Cardiac muscle cell (in vitro differentiated cells and primary cell): ENCODE measurements at places on chromosomes 7 and 10. TPM values are rescaled to one million over a fixed set of nuclear protein-coding genes. Genes with fewer than 3 reads are reported as not detected.

Gene NANOS1
- 1.0 and 1.5 TPM in 2 replicates for total RNA-seq

Gene EMX2
- total RNA-seq, result not detected in 2 replicates

Gene CDCA7L
- 31.1 and 61.1 TPM in 2 replicates for total RNA-seq

GRCh38 chr7:54783952-54784351 lies 24.9 kb upstream of the SEC61G start:
- no peak for DNase-seq

Gene MYPN
- 3.9 and 5.3 TPM in 2 replicates for total RNA-seq

Gene PITRM1
- total RNA-seq, result 54.3 and 59.3 TPM in 2 replicates

DNA sequence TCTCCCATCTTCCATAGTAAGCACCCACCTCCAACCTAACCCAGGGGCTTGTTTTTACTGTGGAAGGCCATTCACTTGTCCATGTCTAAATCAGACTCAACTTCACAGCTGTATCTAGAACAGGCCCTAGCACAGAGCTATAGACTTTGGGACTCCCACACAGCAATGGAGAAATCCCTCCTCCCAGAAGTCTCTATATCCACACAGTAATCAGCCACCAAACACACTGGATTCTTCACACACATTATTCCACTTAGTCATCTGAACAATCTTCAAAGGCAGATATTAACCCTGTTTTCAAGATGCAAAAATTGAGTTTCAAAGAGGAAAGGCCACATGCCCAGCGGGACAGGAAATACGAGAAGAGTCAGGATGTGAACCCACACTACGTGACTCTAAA lies 81.8 kb downstream of the MALSU1 start:
- DNase-seq, result no peak

DNA sequence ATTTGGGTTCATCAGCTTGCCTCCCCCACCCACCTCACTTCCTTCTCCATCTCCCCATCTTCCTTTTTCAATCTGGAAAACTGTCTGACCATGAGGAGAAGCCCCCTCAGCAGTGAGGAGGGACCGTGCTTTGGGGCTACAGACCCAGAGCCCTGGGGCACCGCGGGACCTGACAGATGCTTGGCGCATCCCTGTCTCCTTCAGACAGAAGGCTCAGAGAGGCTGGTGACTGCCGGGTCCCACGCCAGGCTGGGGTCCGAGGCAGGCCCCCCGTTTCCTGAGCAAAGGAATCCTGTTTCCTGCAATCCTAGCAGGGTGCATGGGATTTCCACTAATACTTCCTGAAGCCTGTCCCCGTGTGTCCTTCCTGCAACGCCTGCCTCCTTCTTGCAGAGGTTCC lies 147.0 kb downstream of the FANK1 start:
- DNase-seq, result no peak

- DNase-seq, result no peak
Observed at GRCh38 chr7:5230265-5231067, 40.4 kb downstream of the WIPI2 start.

DNA sequence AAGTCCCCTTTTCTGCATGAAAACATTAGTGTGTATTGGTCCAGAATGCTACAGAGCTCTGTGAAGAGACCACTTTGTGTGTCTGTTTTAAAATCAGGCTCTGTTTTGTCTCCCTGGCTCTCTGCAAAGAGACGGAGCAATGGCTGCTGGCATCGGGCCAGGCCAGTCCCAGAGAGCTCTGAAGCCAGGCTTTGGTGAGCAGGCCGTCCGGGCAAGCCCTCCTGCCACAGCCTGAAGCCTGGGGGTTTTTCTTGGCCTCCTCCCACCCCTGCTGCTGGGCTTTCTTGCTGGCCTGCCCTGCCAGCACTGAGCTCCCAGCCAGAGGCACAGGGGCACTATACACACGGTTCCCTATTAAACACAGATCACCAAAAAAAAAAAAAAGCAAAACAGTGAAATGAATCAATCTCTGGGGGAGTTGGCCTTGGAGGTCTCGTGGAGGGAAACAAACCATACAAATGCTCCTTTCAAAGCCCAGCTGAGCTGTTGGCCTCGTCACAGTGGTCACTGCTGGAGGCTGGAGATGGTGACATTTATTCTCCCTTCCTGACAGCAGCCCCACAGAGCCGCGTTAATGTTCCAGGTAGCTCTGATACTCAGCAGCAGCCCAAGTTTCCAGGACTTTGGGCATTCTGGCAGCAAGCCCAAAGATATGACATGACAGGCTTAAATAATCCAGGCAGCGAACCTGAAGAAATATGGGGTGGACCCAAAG lies 237.2 kb downstream of the TCF7L2 start:
- peak; percentile 86 for DNase-seq

- no peak for DNase-seq
Observed at GRCh38 chr10:28652703-28653102, 24.6 kb upstream of the BAMBI start.

GRCh38 chr10:33617381-33618080 lies 283.1 kb upstream of the NRP1 start:
- DNase-seq, result peak; percentile 49

DNA sequence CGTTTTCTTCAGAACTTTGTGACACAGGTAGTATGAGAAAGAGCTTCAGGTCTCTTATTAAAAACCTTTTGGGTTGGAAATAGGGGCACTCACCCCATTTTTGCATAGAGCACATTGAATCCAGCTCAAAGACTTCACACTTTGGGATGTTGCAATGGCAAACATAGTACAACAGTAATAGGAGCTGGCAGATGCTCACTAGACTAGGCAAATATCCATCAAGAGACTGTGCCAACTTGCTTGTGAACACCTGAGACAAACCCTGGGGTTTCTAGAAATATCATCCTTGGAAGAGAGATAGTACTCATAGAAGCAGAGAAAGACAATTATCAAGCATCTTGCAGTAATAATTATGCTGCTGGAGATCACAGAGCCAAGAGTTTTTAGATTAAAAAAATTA lies 280.0 kb downstream of the CACNA2D1 start:
- DNase-seq, result no peak

Gene AGK
- 25.6 and 32.0 TPM in 2 replicates for total RNA-seq

DNA sequence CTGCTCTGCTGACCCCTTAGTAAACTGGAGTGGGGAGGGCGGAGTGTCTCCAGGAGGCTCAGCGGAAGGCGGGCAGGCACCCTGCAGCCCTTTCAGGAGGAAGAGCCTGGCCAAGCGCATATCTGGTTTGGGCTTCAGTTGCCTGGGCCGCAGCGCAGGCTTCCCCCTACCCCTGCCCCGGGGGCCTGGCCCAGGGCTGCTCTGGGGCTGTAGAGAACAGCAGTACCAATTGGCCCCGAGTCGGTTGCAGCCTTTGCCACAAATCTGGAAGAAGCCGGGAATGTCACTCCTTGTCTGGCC lies 28.1 kb upstream of the JAKMIP3 start:
- no peak for DNase-seq

DNA sequence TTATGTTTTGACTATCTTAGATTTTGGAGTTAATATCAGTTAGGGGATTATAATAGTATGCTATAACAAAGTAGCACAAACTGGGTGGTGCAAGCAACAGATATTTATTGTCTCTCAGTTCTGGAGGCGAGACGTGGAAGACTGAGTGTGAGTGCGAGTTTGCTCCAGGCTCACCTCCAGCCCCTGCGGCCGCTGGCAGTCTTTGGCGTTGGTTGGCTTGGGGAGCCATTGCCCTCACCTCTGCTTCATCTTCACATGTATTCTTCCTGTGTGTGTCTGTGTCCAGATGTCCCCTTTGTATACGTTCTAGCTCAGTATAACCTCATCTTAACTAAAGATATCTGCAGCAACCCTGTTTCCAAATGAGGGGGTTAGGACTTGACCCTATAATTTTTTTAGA lies 343.9 kb upstream of the COBL start:
- DNase-seq, result no peak

Gene PRPS1L1
- total RNA-seq, result not detected in 2 replicates

DNA sequence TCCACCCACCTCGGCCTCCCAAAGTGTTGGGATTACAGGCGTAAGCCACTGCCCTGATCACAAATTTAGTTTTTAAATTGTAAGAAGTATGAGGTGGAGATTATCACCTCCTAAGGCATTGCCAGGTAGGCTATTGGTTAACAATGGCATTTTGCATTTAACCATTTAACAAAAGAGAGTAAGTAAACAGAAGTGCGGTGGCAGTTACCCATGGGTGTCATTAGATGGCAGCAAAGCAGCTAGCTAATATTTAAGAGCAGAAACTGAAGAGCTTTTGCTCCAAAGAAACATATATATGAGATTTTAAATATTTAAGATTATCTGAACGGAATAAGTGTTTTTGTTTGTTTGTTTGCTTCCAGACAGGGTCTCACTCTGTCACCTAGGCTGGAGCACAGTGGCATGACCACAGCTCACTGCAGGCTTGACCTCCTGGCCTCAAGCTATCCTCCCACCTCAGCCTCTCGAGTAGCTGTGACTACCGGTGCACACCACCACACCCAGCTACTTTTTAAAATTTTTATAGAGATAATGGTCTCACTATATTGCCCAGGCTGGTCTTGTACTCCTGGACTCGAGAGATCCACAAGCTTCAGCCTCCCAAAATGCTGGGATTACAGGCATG lies 325.5 kb upstream of the C7orf33 start:
- DNase-seq, result peak; percentile 66

DNA sequence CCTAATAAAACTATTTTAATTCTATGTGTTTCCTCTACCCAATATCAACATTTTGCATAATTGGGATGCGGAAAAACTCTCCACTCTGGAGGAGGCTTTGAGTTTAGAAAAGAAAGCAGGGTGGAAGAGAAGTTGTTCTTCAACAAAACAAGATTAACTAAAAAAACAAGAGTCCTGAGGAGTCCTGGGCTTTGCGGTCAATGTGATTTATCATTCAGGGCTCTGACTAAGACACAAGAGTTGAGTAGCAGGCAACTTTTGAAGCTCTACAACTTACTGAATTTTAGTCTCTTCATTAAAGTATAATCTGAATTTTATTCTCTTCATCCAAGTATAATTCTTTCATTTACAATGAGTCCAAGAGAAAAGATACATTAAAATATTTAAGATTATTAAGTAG lies 18.3 kb upstream of the TMEM26 start:
- DNase-seq, result no peak

Gene PPP3CB
- total RNA-seq, result 22.6 and 45.2 TPM in 2 replicates

- DNase-seq, result peak; percentile 19
Observed at GRCh38 chr10:87864496-87865059, 1.2 kb downstream of the PTEN start.

Gene ANXA8L1
- 0.63 TPM in 1 of 2 replicates, not detected in the other for total RNA-seq

DNA sequence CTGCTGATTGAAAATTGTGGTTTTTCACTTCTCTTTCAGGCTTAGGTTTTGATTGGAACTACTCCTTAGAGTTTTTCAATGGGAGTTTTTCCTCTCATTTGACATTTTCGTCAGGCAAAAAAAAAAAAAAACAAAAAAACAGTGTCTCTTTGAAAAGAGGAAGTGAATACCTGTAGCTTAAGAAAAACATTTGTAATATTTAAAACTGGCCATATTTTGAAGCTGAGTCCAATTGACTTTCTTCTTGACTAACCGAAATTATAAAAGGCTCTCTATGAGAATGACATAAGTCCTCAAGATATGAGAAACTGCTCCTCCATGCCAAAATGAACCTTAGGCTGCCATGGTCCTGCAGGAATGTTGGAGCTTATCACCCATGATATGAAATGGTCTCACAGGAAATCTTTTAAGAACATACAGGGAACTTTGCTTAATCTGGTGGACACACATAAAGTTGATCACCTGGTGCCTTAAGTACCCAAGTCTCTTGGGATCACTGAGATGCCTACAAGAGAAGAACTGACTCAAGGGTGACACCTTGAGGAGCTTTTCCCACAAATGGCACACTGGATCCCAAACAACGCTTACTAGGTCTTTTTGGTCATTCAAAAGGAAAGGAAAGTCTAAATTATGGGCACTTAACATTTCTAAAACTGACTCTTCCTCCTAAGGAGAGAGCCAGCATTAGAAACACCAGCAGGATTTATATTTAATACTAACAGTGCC lies 263.4 kb downstream of the CDC14C start:
- DNase-seq, result no peak

DNA sequence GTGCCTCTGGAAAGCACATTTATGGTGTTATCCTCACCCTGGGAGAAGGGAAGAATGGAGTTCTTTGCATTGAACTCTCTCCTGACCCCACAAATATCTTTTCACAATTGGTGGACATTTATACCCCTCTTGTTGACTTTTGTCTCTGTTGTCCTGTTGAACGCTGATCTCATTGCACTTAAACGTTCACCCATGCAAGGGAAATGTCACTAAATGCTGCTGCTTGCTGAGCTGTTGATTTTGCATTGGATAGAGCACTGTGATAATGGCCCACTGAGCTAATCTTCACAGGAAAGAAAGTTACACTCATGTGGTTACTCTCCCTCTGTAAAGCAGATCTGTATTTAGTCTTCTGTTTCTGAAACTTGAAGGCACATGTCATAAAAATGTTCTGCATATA lies 133.4 kb downstream of the FZD1 start:
- DNase-seq, result no peak

GRCh38 chr7:68107261-68107660 lies 1110.6 kb downstream of the TYW1 start:
- peak; percentile 14 for DNase-seq

DNA sequence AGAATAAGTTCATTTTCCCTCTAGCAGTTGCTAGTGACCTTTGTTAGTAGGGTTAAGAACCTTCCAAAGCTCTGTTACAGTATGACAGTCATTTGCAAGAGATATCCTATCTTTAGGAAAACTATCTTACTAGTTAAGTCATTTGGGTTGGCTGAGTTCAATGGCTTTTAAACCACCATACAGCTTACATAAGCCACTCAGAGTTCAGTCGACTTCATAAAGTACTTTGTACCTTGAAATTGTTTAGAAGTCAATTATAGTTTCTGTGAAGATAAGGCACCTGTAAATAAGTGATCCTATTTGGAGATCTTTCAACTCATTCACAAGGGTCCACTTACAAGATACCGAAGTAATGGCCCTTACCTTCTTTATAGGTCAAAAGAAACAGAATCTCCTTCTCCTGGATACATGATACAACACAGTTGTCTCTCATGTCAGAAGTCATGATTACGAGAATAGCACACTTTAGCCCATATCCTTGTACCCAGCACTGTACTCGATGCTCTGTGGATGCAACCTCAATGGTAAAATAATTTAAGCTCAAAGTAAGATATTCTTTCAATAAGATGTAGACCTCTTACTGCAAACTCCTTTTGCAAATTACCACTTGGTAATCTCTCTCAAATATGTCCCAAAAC lies 11.9 kb upstream of the ABCC2 start:
- DNase-seq, result peak; percentile 37

- DNase-seq, result no peak
Observed at GRCh38 chr7:92973974-92974373, 137.6 kb upstream of the CDK6 start.

Gene MYH16
- total RNA-seq, result not detected in 2 replicates

GRCh38 chr7:151936207-151936606 lies 20.0 kb upstream of the GALNTL5 start:
- DNase-seq, result no peak

GRCh38 chr10:109866168-109866994 lies 56.9 kb downstream of the XPNPEP1 start:
- DNase-seq, result peak; percentile 23

- DNase-seq, result peak; percentile 67
Observed at GRCh38 chr7:45973725-45974532, 52.9 kb upstream of the IGFBP3 start.

Gene ABHD11
- 30.9 and 48.9 TPM in 2 replicates for total RNA-seq

- DNase-seq, result no peak
Observed at GRCh38 chr10:30536578-30536977, 93.0 kb downstream of the LYZL2 start.
